HCT116 (cell line): ENCODE measurements at places on chromosomes 7 and 10. TPM values are rescaled to one million over a fixed set of nuclear protein-coding genes. Genes with fewer than 3 reads are reported as not detected.
A peak's percentile ranks its signal among the peaks of the same experiment; 100 is the strongest.

Gene PRLHR
- not detected for total RNA-seq

DNA sequence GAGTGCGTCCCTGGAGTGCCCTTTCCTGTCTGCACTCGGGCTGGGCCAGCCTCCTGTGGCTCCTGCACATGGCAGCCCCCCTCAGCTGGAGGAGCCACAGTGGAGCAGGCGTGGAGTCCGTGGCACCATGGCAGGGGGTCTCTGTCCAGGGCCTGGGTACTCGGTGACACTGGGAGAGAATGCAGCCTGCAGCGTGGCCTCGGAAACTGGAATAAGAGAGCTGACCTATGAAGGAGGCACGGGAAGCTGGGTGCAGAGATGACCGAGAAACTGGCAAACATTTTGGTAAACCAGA is 25.8 kb upstream of the WDFY4 start:
- peaks cover 14% of the 10 kb centered on the region for H3K27me3 ChIP-seq
- H3K36me3 ChIP-seq, result no peaks in the 10 kb centered on the region
- no peaks in the 10 kb centered on the region for H3K4me1 ChIP-seq

- peaks cover 8% of the 10 kb centered on the region; the same call in 1 of the 2 replicates for H3K27me3 ChIP-seq
- no peak overlapping the region for H3K27ac ChIP-seq
- no peak for DNase-seq
- H3K4me1 ChIP-seq, result no peaks in the 10 kb centered on the region
- H3K4me3 ChIP-seq, result no peak overlapping the region
Observed at GRCh38 chr7:4556868-4557793, 125.0 kb upstream of the FOXK1 start.

DNA sequence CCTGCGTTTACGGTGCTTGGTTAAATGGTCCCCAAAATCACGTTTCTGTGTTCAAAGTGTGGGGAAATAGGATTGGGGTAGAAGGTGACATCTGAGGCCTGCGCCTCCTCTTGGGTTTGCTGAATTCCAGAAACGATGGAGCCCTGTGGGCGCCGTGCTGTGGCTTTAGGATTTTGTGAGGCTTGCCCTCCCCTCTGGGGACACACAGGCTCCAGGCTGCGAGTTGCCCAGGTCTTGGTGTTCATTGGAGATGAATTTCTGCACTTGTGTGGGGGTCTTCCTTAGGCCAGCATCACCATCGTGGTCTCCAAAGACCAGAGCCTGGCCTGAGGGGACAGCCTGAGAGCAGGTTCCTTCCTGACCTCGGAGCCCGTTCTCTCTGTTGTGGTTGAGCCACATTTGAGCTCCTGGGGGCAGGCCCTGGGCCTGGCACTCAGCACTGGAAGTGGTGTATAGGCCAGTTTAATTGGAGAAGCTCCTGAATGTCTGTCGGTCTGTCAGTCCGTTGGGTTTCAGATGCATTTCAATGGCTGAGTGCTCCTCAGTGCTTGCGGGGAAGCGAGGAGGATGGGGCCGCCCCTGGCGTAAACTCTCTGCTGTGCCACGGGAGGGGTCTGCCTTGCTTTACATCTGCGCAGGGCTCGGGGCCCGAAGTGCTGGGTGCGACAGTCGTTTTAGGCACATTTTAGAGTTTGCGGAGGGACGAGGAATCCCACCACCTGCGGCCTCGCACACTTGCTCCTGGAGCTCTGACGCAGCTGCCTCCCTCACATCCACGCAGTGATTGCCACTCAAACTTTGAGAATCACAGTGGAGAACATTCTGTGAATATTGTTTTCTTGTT is 71.7 kb downstream of the DNAJB6 start:
- DNase-seq, result no peak
- no peak overlapping the region for H3K4me3 ChIP-seq
- H3K36me3 ChIP-seq, result no peaks in the 10 kb centered on the region
- H3K27ac ChIP-seq, result no peak overlapping the region
- H3K27me3 ChIP-seq, result no peaks in the 10 kb centered on the region
- H3K4me1 ChIP-seq, result no peaks in the 10 kb centered on the region

- H3K4me1 ChIP-seq, result peaks cover 7% of the 10 kb centered on the region; the same call in 1 of the 2 replicates
- no peak overlapping the region for H3K27ac ChIP-seq
- no peaks in the 10 kb centered on the region for H3K27me3 ChIP-seq
- peak; percentile 45 for DNase-seq
Observed at GRCh38 chr10:50990568-50991455, 83.5 kb upstream of the PRKG1 start.
